ENCODE measurements at places on chromosomes 3 and 15. TPM values are rescaled to one million over a fixed set of nuclear protein-coding genes. Genes with fewer than 3 reads are reported as not detected.

CSPG5 gene
- total RNA-seq, result 0.51 TPM

GRCh38 chr3:195096053-195096452, 174.9 kb downstream of the XXYLT1 start:
- no peak for DNase-seq

ARID3B gene
- 4.6 TPM for total RNA-seq

DNA sequence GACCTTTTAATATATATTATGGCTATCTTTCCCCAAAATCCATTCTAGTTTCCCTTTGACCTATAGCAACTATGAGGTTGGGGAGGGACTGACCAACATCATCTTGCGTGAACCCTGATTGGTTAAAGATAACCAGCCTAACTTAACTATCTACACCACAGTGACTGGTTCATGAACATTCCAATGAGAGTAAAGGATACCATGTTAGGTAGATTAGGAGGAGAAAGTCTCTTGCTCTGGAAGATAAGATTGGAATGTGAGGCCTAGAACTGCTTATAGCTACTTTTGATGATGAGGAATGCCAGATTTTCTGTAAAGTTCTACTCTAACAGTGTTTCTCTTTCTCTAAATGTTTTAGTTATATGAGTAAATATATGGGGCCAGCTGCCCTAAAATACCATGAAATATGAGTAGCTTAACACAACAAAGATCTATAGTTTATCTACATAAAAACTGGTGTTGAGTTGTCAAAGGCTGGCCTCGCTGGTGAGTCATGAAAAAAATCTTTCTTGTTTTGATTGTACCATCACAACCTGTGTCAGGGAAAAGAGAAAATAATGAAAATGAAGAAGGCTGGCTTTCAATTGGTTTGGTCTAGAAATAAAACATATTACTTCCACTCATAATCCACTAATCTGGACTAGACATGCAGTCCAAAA, 481.4 kb downstream of the NSUN3 start:
- no peak for DNase-seq

DNA sequence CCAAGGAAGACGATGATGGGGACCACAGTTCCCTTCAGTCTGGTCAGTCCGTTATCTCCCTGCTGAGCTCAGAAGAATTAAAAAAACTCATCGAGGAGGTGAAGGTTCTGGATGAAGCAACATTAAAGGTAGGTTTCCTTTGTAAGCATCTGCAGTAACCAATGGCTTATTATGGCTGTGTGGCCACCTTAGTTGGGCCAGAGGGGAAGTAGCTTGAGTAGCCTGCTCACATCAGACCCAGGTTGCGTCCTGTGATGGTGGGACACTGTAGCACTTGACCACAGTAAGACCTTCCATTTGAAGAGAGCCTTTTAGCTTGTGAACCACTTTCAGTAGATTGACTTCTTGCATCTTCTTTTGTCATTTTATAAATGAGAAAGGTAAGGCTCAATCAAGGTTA, 22.6 kb downstream of the STARD5 start:
- no peak for DNase-seq

DNA sequence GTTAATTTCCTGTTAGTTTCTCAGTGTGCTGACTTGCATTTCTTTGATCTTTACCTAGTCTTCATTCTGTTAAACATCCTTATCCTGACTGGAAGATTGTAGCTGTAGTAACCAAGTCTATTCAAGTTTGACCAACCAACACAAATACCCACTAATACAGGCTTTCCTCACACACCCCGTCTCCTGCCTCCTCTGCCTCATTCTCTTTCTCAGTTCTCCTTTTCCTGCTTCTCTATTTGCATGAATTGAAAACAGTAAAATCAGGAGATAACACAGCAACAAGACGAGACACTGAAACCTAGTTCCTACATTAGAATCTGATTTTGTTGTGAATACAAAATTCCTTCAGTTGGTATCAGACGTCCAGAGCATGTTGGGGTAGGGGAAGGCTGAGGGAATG, 116.9 kb upstream of the ARPP21 start:
- DNase-seq, result no peak

ECE2 gene
- not detected for total RNA-seq

MCTP2 gene
- total RNA-seq, result 9.0 TPM

DNA sequence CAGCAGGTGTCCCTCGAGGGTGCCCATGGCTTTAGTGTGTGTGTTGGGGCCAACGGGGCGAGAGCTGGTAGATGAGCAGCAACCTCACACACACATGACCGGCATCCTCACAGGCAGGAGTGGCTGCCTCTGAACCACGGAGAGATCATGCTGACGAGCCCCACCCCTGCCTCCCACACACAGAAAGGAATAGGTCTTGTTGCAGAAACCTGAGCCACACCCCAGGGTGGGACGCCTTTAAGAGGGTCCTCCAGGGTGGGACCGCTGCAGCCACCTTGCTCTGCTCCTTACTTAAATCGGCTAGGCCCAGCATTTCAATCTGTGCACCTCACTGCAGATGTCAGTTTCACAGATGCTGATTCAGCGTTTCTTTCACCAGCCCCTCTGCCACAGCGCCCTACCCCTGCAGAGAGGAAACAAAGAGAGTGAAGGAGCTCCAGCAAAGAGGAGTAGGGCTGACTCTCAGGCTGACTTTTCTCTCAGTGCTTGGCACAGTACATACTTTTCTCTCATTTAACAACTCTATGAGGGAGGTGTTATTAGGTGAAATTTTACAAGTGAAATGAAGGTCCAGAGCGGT, 61.2 kb upstream of the EPHB3 start:
- no peak for DNase-seq

DNA sequence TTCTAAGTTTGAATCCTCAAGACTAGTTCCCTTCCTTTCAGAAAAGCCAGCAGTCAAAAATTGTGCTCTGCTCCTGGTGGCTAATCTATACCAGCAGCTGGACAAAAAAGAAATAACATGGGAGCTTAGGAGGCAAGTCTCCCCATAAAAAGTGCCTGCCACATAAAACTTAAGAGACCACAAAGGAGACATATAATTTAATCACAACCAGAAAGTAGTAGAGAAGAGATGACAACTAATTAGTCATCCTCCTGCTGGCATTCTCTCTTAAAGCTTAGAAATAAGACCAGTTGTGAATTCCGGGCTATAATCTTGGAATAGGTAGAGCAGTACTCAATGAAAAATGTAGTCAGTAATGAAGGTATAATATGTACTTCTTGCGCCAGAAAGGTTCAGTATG, 20.2 kb upstream of the IMPG2 start:
- DNase-seq, result no peak

DNA sequence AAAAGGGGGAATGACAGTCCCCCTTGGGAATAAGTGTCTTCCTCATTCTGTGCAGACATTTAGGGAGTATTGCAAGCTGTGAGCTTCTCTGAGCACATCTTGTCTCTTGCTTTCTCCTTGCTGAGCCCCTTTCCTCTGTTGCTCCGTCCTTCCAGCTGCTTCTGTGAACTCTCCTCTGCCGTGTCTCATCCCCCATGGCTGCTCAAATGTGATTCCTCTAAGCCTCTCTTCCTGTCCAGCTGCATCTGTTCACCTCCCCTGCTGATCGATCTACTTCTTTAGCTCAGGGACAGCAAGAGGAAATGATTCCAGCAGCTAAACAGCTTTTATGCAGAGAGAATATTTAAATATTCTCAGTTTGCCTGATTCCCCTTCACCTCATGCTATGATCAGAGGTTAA, 328.0 kb upstream of the DNAJC19 start:
- DNase-seq, result no peak

DNA sequence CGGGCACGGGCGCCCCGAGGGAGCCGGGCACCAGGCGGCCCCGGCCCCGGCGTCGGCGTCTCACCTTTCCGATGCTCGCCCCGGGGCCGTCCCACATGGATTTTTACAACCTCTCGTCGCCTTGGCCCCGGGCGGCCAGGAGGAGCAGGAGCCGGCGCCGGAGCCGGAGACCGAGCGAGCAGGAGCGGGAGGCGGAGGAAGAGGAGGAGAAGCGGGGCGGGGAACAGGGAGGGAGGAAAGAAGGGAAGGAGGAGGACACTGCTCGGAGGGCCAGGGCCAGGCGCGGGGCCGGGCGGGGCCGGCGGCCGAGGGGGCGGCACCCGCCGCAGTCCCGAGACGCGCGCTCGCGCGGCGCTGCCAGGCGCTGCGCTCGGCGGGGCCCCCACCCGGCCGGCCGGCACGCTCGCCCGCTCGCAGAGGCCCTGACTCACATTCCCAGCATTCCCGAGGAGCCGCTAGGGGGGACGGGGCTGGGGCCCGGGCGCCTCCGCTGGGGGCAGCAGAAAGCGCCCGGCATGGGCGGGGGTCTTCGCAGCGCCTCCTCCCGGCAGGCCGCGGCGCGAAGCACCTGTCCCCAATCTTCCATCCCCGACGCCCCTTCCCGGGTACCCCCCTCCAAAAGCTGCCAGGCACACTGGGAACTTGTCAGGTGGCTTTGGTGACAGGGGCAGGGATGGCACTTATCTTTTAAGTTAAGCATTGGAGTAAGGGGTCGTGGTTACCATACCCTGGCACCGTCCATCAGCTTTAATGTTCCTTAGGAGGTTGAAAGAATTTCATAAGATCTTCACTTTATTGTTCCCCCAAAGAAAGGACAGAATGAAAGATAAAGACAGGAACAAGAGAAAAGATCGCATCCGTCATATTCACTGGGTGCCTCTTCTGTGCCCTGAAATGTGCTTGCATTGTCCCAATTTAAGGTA, at the start of gene ERC2:
Gene ERC2, minus strand, starts transcription at position 284 of the 923 bp plus-strand sequence.
- DNase-seq, result peak; percentile 36

NANOGP8 gene
- not detected for total RNA-seq

DNA sequence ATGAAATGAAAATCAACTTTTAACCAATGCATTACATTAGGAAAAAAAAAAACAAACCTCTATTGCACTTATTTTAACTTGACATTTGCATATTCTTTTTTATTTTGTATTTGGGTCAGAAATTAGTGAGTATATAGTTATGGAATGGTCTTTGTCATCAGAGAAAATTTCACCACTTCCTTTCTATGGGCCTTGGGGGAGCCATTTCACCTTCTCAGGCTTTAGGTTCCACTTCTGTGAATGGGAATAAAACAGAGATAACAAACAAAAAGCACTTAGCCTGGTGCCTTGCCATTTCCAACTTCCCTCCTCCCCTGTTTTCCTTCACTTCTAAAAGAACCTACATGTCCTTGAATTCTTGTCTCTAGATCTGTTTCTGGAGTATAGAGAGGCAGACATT, 168.0 kb upstream of the STT3B start:
- peak; percentile 7 for DNase-seq

DNA sequence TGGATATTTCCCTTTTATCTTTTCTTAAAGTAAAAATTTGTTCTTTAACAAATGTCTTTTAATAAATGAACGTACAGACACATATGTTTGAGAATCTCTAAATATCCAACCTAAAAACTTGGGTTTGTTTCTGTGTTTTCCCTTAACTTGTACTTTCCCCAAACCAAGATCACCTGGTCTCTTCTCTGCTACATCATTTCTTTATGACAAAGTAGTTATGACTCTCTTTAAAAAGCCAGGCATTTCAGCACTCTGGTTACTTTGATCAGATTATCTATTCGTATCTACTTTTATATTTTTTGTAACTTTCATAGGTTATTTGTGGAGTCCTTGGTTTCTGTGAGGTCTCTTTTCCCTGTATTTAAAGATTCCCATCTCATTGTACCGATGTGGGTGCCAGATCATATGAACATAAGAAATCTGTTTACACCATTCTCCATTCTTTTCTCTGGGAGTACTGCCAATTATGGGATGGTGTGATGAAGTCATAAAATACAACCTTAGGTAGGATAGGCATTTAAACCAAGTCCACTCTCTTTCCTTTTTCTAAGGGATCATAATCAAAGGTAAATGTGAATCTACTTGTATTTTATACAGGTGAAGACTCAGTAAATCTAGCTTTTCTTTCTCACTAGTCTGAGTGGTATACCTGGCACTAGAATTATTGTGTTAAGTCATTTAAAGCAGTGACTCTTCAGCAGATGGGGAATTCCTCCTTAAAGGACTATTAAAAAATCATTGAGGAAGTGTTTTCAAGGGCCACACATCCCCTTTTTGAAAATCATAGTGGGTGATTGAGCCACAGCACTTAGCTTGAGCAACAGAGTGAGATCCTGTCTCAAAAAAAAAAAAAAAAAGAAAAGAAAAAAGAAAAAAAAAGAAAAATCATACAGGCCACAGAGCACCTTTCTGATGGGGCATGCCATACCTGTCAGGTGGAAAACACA, 12.4 kb upstream of the NFKBIZ start:
- peak; percentile 69 for DNase-seq

DNA sequence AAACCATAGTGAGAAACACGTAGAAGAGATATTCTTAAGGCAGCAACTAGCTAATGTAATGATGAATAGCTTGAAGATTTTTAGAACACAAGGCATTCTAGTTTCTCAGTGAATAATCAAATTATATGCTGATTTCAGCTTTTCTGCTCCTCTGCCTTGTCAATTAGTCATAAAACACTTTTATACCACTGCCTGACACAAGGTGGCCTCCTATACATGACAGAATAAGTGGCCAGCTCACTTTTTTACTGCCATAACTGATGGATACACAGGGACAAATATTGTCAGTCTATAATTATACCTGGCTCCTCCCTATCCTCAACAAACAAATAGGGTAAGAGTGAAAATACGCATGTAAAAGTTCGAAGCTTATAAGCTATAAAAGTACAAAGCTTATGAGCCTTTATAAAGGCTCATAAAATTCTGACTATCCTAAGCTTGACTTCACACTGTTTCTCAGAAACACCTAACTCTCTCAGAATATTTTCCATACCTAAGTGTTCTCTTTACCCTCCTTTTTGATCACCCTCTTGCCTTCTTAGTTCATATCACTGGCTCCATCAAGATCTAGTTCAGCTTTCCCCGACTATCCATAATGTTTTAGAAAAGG, 81.6 kb downstream of the HERC1 start:
- DNase-seq, result peak; percentile 82

GRCh38 chr3:120025520-120025919, 68.7 kb downstream of the GSK3B start:
- no peak for DNase-seq

- no peak for DNase-seq
Observed at GRCh38 chr15:76064375-76064774, 4.6 kb downstream of the TMEM266 start.

GRCh38 chr3:156563900-156564682, 9.2 kb upstream of the SSR3 start:
- no peak for DNase-seq

LRRC34 gene
- 1.9 TPM for total RNA-seq

Data from dermis blood vessel endothelial cell (primary cell).